ENCODE measurements at places on chromosomes 13 and 19.
A peak's percentile ranks its signal among the peaks of the same experiment; 100 is the strongest.

DNA sequence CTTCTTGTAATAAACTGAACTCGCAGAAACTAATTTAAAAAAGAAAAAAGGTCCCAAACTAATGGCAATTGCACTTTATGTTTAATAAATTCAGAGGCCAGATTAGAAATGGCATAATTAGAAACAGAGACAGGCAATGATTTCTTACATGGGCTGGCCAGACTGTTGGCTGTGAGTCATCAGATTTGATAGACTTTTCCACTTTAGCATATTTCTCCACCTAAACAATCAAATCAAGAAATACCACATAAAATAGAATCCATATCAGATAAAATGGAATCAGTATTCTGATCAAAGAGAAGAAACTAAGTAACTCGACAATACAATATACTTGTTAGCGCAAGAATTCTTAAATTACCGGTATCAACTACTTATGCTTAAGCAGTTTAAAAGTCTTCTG lies 29.0 kb downstream of the EXOSC8 start:
- DNase-seq: no peak

DNA sequence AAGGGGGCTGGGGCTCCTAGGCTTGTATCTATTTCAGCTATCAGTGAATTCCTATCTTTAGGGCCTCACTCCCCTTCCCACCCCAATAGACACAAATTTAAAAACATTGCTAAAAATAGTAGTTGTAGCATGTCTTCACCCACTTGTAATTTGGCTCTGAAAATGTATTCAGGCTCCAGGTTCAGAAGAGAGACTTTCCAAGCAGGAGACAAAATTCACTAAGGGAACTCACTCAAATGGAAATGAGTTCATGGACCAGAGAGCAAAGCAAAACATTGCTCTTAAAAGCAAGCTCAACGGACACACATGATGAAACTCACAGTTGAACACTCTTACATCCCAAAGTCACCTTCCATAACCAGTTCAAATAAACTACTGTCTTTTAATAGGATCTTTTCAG lies 36.8 kb downstream of the PHF11 start:
- DNase-seq: no peak

DNA sequence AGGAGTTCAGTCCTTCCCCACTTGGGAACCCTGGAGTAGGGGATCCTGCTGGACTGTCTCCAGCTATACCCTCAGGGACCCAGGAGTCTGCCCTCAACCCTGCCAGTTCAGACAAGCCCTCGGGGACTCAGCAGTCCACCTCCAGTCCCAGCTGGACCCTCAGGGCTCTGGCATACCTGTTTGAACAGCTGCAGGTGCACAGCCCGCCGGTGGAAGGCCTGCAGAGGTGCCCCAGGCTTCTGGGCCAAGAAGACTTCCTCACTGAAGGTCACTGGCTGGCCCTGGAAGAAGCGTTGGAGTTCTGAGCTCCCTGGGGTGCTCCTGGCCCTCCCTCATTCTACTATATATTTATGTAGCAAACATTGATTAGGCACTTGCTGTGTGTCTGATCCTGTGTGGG lies 8.6 kb downstream of the CRB3 start:
- DNase-seq: no peak

- DNase-seq: peak; percentile 33
These were observed 41.2 kb upstream of the USPL1 start for GRCh38 chr13:30576528-30576927.

DNA sequence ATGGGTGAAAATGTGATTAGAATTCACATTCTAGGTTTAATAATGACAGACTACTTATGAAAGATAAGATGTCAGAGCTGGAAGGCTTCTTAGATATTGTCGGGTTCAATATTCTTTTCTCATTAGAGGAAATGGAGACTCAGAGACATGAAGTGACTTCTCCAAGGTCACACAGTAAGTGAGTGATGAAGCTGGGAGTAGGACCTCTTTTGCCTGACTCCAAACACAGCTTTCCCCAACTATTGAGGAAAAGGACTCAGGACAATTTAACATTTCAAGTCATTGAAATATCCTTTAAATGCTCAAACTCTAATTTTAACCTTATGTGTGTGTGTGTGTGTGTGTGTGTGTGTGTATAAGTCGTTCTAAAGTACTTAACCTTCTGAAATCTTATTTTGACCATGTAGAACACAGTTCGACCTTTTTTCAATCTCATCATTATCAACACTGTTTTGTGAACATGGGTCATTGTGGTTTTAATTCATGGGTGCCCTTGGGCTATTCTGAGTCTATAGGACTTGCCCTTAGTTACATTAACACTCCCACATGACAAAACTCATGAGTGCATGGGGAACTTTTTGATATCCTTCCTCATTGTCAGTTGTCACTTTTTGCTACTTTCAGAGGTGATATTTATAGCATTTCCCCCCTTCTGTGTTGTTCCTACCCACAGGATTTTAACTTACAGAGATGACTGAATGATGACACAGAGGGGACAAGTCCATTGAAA lies 53.0 kb downstream of the LRCH1 start:
- DNase-seq: peak; percentile 59

DNA sequence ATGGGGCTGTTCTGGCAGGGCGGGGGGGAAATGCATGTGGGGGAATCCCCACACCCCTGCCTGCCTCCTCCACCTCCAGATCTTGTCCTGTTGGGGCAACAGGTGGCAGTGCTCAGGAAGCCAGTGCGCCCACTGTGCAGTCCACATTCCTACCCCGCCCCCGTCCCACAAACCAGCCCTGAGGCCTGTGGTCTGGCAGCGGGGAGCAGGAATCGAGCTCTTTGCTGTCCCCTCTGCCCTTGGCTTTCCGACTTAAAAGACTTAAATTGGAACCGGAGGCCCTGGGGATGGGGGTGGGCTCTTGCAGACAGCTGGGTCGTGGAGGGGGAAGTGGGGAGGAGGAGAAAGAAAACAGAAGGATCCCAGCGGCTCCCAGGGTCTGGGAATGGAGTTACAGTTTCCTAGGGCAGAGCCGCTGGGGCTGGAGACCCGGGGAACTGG lies 4.3 kb downstream of the NANOS3 start:
- DNase-seq: peak; percentile 72

DNA sequence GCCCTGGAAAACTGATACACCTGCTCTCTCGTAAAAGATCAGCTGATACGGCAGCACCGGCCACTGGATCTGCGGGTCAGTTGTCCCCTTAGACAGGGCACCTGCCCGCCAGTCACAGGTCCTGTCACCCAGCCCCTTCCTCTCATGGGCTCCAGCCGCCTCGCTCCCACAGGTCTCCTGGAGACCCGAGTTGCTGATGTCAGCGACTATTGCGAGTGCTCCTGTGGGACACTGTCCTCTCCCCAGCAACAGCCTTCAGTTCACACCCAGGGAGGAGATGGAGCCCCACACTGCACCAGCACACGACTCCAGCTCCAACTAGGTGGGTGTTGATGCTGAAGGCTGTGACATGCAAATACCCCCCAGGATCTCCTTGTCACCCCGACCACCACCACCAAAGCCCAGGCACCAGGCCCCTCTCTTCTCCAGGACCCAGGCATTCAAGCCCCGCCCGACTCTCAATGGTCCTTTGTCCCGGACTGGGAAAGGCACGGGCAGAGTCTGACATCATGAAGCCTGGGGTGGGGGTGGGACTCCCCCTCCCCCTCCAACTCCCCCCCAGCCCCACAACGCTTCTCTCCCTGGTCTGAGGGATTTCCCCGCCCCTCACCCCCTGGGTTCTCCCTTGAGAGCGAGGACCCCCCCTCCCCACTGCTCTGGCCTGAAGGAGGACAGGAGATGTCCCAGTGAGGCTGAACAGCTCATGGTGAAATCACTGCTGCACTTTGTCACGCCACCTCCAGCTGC lies 1.4 kb upstream of the MAG start:
- no peak for DNase-seq

GRCh38 chr19:9836021-9836420 lies 903 bp downstream of the PIN1 start:
- no peak for DNase-seq

DNA sequence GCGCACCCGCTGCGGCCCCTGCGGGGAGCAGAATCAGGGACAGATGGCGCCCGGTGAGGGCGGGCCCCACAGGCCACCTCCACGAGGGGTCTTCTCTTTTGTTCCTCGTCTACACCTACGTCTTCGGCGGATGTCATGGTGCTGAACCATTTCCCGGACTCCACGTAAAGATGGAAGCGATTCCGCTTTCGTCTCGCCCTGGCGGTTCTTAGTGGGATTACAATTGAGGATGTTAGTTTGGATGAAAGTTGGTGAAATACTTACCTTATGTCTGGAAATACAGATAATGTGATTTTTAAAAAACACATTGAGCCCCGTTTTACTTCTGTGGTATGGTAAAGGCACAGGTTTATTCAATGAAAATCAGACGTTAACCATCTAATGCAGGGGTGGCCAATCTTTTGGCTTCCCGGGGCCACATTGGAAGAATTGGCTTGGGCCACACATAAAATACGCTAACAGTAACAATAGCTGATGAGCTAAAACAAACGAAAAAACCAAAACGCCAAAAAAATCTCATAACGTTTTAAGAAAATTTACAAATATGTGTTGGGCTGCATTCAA lies 1.4 kb upstream of the ZMYM5 start:
- DNase-seq: no peak

DNA sequence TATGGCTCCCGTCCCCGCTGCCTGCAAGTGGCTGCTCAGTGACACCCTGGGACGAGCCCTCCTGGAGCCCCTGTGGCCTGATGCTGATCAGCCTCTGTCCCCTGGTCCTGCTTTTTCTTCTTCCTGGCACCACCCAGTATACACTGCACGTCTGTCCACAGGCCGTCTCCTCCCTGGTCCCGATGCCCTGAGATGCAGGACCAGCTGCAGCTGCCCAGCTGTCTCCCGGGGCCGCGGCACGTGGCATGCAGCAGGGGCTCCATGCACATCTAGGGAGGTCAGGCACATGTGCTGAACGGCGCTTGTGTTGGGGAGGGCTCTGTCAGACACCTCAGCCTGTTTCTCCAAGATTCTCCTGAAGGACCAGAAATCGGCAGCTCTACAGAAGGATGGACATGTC lies 30.2 kb downstream of the ZFR2 start:
- no peak for DNase-seq

DNA sequence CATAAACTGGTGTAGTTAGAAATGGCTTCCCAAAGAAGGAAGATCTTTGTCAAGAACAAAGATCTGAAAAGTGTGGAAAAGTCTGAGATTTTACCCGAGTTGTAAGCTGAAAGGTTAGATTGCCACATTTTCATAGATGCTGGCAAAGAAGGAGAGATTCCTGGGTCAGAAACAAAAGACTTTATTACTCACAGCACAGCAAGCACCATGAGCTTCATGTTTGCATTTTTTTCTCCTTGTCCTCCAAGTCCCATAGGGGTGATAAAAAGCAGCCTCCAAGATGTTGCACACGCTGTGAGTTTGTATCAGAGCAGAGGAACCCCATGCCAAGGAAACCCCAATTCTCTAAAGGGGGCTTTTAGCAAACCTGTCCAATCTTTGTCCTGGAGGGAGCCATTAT lies 29.3 kb downstream of the MZT1 start:
- no peak for DNase-seq

GRCh38 chr13:44374348-44374712 lies 706 bp downstream of the SERP2 start:
- DNase-seq: no peak

GRCh38 chr13:80563439-80563838 lies 222.5 kb upstream of the SPRY2 start:
- no peak for DNase-seq

DNA sequence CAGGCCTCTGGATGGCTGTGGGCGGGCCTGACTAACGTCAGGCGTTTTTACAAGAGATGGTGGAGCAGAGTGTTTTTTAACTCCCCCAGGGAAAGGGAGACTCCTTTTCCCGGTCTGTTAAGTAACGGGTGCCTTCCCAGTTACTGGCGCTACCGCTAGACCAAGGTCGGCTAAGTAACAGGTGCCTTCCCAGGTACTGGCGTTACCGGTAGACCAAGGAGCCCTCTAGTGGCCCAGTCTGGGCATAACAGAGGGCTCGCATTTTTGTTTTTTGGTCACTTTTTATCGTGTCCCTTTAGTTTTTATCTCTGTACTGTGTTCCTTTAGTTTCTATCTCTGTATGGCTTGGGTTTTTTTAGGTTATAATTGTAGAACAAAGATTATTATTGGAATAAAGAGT lies 10.0 kb downstream of the ZNF383 start:
- DNase-seq: peak; percentile 43

GRCh38 chr19:47310819-47311218 lies 1.2 kb downstream of the C5AR1 start:
- peak; percentile 48 for DNase-seq

DNA sequence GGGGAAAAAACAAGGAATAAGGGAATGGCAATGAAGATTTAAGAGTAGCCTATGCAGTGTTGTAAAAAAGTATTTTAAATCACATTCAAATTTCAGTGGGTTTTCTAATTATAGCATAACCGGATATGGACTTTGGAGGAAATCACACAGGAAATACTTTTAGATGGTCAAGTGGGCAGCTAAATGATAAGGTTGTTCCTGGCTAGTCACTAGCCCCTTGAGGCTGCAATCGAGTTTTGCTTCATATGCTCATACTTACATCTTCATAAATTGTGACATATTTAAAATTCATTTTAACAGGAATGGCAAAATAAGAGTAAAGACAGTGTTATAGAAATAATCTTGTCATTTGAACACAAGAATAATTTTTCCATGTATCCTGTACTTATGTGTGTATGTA lies 88.9 kb downstream of the WDFY2 start:
- no peak for DNase-seq

GRCh38 chr13:80047406-80047805 lies 293.5 kb downstream of the SPRY2 start:
- DNase-seq: no peak

- peak; percentile 34 for DNase-seq
These were observed 19.0 kb downstream of the NLRP7 start for GRCh38 chr19:54928299-54928698.

DNA sequence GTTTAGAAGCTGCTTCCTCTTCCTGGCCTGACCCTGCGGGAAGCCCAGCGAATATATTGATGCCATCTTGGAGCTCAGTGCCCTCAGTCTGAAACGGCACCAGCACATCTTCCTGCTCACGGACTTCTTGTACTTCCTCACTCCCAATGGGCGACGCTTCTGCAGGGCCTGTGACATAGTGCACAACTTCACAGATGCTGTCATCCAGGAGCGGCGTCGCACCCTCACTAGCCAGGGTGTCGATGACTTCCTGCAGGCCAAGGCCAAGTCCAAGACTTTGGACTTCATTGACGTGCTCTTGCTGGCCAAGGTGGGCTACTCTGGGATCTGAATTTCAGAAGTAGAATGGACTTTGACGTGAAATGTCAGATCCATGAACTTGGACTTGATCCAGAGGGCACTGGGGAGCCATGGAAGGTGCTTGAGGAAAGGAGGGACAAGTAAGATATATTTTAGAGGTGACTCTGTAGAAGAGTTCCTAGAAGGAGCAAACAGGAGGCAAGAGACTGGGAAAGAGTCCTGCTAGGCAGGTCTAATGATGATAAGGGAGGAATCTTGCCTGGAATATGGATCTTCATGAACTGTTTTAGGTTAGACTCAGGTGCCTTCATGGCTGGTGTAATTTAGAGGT lies 38.4 kb upstream of the CYP4F8 start:
- DNase-seq: no peak

Measured in KBM-7 (cell line).